NCI-H1092 (cell line): ENCODE measurements at places on chromosomes 3 and 15.

DNA sequence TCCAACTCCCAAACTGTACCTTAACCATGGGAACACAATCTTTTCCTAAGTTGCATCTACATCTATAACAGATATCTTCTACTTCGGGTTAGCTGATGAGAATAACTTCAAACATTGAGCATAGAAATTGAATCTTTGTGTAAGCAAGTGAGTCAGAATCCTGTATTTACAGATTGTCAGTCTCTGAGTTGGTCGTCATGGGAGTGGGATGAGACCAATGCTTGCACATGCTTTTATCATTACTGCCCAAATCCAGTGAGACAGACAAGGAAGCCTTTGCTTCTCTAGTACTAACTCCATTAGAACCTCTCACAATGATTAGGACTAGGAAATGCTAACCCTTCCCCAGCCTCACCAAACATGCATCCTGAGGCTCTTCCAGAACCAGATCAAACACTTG is 587.1 kb upstream of the ZNF717 start:
- DNase-seq: no peak

GRCh38 chr3:32371461-32372212 is 20.0 kb upstream of the CMTM7 start:
- DNase-seq: no peak

- DNase-seq: no peak
Measured at GRCh38 chr3:43338295-43338694, 52.0 kb downstream of the SNRK start.

- no peak for DNase-seq
Measured at GRCh38 chr15:80416702-80417101, 12.5 kb downstream of the ARNT2 start.

DNA sequence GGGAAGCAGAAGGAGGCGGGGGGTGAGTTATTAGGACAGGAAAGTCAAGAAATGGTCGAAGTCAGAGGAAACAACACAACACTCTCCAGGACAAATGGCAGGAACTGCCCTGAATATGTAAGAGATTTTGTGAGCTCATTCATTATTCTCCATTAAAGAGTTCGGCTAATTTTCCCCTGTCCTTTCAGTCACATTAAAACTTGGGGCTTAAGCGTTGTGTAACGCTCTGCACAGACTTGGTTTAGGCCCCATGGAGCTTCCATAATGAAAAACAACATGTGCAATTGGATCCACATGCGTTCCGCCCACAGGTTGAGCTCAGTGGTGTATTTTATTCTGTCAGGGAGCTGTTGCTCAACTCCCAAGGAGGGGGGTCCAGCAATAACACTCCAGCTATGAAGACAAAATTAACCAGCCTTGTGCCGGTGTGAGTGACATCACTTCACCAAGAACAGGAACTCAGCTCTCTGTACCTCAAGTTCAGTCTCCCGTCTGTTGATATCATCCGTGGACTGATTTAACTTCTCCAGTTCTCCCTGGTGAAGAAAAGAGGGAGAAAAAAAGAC is 2.3 kb downstream of the SH3BP5 start:
- DNase-seq: no peak

DNA sequence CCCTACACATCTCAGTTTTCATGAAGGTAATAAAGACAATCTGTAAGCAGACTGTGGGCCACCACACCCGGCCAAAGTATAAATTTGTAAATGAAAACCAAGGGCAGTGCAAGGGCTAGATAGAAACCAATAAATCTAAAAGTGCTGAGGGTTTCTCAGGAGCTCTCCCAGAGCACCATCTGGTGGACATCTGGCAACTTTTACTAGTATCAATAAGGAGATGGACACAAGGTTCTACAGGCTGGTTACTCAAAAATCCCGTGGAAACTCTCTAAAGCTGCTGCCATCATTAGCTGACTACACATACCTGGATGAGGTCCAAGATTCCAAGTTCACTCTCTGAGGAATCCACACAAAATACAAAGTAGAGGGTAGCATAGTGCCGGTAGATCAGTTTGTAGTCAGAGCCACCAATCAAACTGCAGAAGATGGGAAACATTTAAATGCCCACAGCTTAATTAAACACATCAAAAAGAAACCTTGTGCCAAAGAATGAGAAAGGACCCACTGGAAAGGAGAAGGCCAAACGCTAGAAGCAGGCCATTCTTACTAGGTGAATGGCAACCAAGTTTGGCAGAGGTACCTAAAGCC is 5.5 kb downstream of the AP3S2 start:
- no peak for DNase-seq

GRCh38 chr15:99574048-99574447 is 8.3 kb downstream of the MEF2A start:
- DNase-seq: no peak

DNA sequence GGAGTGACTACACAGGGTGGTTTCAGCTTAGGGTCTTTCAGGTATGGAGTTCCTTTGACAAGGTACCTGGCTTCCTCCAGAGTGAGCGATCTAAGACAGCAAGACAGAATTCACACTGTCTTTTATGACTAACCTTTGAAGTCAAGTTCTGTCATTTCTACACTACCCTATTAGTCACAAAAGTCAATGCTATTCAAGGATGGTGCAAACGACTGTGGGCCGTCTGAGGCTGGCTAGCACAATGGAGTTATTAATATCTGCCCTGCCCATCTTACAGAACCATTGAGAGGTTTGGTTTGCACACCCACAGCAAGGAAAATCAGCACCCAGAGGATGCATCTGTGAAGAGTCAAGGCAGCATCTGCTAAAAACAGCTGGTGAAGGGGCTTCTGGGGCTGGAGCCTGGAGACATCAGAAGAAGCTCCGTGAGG is 62.9 kb upstream of the XCR1 start:
- no peak for DNase-seq

DNA sequence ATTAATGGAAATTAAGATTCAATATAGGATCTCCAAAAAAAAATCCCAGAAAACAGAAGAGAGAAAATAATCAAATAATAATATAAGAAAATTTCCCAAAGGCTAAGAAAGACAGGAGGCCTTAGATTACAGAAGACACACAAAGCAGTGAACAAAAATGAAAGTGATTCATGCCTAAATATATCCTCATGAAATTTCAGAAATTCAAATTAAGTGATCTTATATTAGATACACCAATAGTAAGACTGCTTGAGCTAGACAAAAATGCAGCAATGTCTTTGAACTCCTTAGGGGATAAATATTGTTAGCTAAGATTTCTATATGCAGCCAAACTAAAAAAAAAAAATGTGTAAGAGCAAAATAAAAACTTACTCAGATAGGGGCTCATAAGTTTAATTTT is 44.6 kb upstream of the ARPP21 start:
- DNase-seq: no peak

GRCh38 chr3:28612232-28612631 is 263.6 kb upstream of the AZI2 start:
- DNase-seq: peak; percentile 1

GRCh38 chr3:47571391-47572175 is 7.1 kb downstream of the CSPG5 start:
- DNase-seq: peak; percentile 39

GRCh38 chr3:52428151-52429005 is 16.5 kb downstream of the SEMA3G start:
- DNase-seq: no peak

- no peak for DNase-seq
Measured at GRCh38 chr15:31324806-31325594, 1.6 kb upstream of the KLF13 start.

GRCh38 chr3:19541284-19541683 is 392.7 kb downstream of the EFHB start:
- no peak for DNase-seq

DNA sequence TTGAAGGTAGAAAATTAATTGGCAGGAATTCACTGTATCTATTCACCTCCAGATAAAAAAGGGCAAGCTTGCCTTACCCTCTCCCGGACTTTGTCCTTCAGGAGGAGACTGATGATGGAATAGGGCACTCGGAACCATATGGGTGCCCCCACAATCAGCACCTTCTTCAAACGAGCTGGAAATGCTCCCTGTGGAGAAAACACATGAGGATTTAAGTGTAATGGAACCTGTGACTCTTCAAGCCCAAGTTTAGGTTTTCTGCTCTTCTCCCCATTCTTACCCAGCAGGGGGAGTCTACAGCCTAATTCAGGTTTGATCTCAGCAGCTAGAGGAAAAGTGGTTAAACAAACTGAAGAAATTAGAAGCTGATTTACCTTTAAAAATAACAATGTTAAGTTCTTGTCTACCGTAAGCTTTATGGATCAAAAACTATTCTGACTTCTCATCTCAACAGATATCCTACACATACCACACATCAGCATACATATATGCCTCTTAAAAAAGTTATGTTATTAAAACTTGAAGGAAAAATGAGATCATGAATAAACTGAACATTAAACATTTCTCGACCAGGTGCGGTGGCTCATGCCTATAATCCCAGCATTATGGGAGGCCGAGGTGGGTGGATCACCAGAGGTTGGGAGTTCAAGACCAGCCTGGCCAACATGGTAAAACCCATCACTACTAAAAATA is 57.5 kb upstream of the SIN3A start:
- DNase-seq: no peak

- peak; percentile 26 for DNase-seq
Measured at GRCh38 chr15:74988007-74988800, 7.2 kb upstream of the SCAMP5 start.
